Activated CD8-positive, alpha-beta T cell treated with anti-CD3 and anti-CD28 coated beads for 36 hours (primary cell): ENCODE measurements at places on chromosomes 1 and 21. TPM values are rescaled to one million over a fixed set of nuclear protein-coding genes. Genes with fewer than 3 reads are reported as not detected.

Gene HTR6
- total RNA-seq, result not detected

Gene C1orf141
- total RNA-seq, result not detected

Gene ELF3
- total RNA-seq, result 0.27 TPM

DNA sequence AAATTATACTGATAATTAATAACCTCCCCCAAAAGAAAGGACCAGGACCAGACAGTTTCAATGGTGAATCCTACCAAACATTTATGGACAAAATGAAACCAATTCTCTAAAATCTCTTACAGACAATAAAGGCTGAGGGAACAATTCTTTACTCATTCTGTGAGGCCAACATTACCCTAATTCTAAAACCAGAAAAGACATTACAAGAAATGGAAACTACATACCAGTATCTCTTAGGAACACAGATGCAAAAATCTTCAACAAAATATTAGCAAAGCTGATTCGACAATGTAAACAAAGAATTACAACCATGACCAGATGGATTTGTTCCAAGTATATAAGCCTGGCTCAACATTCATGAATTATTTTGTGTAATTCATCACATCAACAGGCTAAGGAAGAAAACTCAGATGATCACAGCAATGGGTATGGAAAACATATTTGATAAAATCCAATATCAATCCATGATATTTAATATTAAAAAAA, 8.6 kb downstream of the TMED5 start:
- DNase-seq, result no peak

GRCh38 chr1:11176081-11176706, 13.0 kb upstream of the ANGPTL7 start:
- no peak for DNase-seq

GRCh38 chr1:25737130-25737529, 62.9 kb upstream of the SELENON start:
- no peak for DNase-seq
